ENCODE measurements at places on chromosomes 3 and 15.
A peak's percentile ranks its signal among the peaks of the same experiment; 100 is the strongest.

DNA sequence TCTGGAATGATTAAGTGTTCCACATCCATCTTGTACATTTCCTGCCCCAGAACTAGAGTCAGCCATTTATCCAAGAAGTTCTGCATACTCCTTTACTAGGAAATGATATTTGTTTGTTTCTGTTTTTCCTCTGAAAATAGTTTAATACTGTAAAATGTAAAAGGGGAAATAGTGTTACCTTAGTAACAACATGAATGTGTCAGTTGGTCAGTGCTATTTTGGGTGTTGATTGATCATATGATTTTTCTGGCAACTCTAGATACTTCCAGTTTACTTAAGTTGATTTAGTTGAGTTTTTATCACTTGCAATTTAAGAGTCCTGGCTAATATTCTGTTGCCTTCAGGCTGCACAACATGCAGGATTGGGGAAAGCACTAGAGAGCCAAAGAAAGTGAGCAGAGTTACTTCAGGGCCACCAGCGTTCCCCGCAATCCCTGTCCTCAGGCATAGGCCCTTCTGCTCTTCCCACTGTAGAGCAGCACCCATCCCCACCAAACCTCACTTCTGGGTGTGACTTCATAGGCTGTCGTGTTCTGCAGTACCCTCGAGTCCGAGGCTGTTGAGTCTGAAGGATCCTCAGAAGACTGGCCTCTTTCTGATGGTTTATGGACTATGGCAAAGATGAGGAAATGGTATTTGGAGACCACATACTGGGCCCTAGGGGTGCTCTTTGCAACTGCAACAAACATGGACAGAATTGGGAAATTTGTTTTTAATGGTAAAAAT lies 69.0 kb downstream of the CHD2 start:
- DNase-seq = no peak

GRCh38 chr3:71488391-71488809 lies 95.1 kb downstream of the FOXP1 start:
- DNase-seq = no peak

DNA sequence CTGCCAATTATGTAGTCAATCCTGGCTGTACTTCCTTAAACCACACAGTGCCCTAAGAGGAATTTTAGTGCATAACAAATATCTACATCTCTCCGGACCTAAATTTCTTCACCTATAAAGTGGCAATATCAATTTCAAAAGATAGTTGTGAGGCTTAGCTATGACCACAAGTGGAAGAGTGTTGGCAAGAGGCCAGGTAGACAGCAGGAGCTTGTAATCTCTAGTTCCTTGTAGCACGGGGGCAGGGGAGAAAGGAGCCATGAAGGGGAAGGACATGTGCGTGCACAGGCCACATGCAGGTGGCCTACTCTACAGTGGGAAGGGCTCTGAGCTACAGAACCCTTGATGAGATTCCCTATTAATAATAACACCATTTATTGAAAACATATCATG lies 269.7 kb downstream of the ABHD5 start:
- no peak for DNase-seq

DNA sequence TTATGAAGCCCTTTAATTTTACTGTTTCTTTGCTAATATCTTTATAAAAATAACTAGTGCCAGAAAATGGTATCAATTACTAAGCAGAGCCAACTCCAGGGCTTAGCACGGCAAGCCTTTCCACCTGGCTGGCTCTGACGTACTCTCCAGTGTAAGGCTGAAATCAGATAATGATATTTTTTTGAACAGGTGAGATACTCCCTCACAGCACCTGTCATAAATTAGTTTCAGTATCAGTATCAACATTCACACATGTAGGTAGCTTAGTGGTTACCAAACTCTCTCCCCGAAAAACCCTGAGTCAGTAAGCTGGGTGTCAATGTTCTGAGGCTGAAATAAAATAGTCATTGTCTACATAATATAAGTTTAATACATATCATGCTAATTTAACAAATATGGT lies 710.1 kb downstream of the SQOR start:
- no peak for DNase-seq

GRCh38 chr3:34012102-34012461 lies 213.7 kb downstream of the PDCD6IP start:
- peak; percentile 99 for DNase-seq

DNA sequence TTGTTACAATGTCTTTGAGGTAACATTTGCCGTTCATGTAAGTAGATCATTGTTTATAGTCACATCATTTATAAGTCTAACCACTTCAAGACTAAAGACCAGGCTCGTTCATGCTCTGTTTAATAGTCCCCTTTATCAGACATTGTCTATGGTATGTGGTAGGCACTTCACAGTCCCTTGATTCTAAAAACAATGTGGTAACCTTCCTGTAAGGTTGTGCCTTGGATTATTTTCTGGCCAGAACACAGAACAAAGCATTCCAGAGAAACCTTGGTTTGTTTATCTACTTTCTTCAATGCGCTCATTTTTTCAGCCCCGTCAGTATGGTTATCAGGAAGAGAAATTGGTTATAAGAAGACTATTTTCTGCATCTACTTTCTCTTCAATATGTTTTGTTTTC lies 16.3 kb upstream of the ST3GAL6 start:
- DNase-seq = no peak

GRCh38 chr3:195285372-195285771 lies 14.4 kb upstream of the XXYLT1 start:
- no peak for DNase-seq

DNA sequence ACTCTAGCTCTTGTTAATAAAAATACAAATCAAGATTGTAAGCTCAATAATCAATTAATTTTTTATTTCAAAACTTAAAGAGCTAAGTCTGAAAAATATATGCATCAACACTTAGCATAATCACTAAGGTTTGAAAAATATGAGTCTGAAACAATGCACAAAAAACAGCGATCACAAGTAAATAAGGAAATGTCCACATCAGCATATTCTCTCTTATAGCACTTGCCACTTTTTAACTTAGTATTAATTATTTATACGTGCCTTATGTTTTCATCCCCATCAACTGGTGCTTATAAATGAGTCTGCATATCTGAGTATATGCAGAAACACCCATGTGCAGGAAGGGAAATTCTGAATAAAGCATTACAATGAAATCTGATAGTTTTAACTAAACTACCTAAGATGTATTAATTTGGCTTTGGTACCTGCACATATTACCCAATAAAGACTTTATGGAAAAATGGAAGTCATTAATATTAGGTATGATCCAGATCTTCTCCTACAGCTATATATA lies 28.3 kb downstream of the AQR start:
- DNase-seq = no peak

Data from A172 (cell line).